ENCODE measurements at places on chromosomes 2 and 18.
A peak's percentile ranks its signal among the peaks of the same experiment; 100 is the strongest.

- DNase-seq, result no peak
Measured at GRCh38 chr18:13258921-13259320, 40.4 kb downstream of the LDLRAD4 start.

DNA sequence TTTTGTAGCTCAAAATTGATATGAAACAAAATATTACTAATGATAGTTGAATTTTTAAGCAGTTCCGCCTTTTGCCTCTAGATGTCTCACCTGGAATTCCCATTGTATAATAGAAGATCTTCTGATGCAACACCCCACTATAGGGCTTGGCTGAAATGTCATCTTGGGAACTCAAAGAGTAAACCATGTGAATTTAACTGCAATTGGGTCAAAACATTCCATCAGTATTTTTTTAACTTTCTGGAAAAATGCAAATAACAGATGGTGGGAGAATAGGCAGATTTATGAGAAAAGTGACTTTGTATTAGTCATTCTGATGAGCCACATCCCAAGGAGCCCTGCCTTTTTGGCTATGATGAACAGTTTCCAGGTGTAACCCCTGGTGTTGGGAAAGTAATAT, 489.9 kb downstream of the NYAP2 start:
- DNase-seq, result peak; percentile 76

- no peak for DNase-seq
Measured at GRCh38 chr2:198638577-198638976, 819.2 kb downstream of the SATB2 start.

GRCh38 chr2:38146275-38146906, 70.4 kb upstream of the CYP1B1 start:
- DNase-seq, result no peak

DNA sequence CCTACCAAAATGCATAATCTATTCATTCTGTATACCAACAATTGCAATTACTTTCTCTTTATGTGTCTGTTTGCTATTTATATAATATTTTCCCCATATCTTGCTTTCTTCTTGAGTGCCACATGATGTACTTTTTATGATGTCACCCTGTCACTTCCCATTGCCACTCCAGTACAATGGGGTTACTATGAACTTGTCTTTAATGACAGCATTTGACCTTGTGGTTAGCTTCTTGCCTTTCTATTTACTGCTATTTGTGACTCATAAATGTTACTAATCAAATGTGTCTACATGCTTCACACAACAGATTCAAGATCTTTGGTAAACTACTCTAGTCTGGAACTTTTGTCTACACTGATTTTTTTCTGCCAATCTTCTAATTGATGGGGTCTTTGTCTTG, 486.3 kb downstream of the NR4A2 start:
- DNase-seq, result no peak

DNA sequence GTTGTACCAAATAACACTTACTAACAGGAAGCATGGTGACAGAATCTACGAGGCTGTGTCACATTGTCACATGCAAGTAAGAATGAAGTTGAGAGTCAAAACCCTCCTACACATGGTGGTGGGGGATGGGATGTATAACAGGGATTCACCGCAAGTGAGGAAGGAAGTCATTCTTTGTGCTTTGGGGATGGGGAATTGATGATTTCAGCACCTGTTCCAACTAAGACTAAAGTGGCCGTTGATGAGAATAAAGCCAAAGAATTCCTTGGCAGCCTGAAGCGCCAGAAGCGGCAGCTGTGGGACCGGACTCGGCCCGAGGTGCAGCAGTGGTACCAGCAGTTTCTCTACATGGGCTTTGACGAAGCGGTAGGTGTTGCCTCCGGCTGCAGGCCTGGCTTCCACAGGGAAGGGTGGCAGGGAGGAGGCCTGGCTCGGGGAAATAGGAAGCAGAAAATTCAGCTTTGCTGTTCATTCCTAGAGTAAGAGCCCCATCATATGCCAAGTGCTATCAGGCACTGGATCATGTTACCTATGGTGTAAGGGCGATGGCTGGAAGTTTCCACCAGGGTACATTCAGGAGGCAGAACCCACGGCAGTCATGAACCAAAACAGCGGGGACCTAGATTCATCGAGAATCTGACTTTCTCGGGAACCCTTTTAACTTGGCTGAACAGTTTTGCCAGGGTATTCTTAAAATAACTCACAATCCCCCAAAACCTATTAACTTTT, 120.3 kb downstream of the UXS1 start:
- DNase-seq, result no peak

DNA sequence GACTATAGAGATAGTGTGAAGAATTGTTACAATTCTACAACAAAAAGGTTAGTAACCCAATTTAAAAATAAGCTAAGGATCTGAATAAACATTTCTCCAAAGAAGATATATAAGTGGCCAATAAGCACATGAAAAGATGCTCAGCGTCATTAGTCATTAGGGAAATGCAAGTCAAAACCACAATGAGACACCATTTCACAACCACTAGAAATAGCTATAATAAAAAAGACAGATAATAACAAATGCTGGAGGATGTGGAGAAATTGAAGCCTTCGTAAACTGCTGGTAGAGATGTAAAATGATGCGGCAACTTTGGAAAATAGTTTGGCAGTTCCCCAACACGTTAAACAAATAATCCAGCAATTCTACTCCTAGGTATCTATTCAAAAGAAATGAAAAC, 366.5 kb upstream of the POU3F3 start:
- DNase-seq, result no peak
